ENCODE measurements at places on chromosomes 16 and 17.

DNA sequence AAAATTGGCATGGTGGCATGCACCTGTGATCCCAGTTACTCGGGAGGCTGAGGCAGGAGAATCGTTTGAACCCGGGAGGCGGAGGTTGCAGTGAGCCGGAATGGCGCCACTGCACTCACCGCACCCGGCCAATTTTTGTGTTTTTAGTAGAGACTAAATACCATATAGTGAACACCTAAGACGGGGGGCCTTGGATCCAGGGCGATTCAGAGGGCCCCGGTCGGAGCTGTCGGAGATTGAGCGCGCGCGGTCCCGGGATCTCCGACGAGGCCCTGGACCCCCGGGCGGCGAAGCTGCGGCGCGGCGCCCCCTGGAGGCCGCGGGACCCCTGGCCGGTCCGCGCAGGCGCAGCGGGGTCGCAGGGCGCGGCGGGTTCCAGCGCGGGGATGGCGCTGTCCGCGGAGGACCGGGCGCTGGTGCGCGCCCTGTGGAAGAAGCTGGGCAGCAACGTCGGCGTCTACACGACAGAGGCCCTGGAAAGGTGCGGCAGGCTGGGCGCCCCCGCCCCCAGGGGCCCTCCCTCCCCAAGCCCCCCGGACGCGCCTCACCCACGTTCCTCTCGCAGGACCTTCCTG, at the start of gene HBQ1:
Gene HBQ1 (plus strand): TSS at position 359 of the 575 bp plus-strand sequence. CDS start 28 bp downstream, at position 387.
- DNase-seq = peak; percentile 24

GRCh38 chr16:4309833-4310266, 6.0 kb upstream of the GLIS2 start:
- peak; percentile 37 for DNase-seq

GRCh38 chr16:23501291-23501690, 9.0 kb downstream of the GGA2 start:
- DNase-seq = no peak

- DNase-seq = no peak
Measured at GRCh38 chr16:4976611-4977145, 18.5 kb downstream of the SEC14L5 start.

DNA sequence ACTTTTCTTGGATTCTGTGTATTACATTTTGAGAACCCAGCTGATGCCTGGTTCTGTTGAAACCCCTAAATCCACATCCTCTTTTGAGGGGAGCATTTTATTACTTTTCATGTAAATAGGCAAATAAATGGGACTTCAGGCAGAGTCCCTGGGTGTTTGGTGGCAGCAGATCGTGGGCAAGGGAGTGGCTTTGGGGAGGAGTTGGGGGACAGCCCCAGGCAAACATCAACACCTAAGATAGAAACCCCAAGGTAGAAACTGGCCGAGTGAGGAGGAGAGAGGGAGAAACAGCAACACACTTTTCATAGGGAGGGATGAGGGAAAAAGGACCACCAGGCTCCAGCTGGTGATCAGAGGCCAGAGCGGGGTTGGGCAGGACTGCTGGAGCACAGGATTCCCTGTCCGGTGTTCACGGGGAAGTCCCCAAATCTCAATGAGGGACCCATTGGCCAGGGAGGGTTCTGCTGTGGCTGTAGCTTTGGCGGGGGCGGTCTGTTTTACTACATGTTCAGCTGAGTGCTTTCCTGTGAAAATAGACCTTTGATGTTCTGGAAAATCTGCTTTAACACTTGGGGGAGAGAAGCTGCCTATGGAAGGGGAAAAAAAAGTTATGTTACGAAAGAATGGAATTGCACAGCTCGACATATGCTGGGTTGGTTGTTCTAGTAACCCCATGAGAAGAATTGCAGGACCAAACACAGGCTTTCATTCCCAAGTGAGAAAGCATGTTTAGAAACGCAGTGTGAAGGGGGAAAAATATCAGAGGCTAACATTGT, 46.6 kb downstream of the MSI2 start:
- DNase-seq = no peak

- no peak for DNase-seq
Measured at GRCh38 chr16:23575834-23576233, 18.3 kb downstream of the UBFD1 start.

DNA sequence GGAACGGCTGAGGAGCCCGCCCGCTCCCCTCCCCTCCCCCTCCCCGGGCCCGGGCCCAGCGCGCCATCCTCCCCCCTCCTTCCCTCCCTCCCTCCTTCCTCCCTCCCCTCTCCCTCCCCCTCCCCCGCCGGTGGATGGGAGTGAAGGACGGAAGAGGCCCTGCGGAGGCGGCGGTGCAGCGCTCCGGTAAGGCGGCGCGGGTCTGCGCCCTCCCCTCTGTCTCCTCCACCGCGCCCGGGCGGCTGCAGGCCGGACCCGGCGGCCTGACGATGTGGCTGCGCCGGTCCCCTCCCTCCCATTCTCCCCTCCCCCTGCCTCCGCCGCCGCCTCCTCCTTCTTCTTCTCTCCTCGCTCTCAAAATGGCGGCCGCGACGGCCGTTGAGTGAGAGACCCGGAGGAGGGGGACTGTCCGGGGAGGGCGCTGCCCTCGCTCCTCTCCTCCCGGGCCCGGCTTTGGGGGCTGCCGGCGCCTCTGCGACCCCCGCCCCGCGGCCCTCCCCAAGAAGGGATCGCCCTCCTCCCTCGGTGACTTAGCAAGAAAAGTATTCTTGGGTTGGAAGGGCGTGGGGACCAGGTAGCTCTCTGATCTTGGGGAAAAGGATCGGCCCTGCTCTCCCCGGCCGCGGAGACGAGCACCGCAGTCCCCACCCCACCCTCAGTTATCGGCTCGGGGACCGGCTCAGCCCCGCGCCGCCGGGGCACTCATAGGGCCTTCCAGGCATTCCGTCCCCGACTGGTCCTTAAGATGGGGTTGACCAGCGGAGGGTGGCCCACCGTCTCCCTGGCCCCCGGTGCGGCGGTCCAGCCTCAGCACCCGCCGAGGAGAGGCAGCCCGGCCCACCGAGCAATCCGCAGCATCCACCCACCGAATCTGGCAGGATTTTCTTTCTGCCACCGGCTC, 617 bp downstream of the PAFAH1B1 start:
- peak; percentile 60 for DNase-seq

DNA sequence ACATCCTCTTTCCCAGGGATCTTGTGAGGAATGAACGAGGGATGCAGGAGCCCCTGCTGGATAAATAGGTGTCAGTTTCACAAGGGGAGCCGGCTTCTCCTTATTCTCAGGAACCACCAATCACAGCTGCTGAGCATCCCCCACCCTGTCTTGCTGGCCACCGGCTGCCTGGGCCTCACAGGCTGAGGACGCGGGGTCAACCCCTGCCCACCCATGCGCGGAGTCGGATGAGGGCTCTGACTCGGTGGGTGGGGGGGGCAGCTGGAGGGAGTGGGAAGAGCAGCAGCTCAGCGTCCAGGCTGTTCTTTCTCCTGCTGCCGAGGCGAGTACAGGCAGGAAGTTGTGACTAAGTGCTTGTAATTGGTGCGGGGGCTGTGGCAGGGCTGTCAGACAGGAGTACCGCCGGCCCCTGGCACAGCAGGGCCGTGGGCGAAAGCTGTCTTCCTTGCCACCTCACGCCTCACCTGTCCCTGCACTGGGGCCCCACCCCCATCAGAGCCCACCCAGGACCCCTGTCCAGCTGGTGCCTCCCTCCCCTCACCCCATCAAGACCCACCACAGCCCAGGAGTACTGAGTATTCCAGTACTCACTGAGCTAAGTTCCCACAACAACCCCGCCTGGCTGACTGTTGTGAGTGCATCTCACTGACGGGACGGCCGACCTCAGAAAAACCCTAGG, 11.0 kb upstream of the DPEP1 start:
- peak; percentile 44 for DNase-seq

DNA sequence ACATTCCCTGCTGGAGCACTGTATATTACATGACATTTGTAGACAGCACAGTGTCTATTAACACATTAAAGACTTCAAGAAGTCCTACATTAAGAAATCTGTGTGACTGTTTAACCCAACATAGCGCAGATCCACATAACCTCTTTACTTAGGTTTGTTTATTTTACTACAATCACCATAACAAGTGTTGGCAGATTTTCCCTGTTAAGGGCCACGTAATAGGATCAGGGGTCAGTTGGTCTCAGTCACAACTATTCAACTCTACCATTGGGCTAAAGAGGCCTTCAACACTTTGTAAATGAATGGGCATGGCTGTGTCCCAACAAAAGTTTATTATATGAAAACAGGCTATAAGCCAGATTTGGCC, 51.3 kb upstream of the ADORA2B start:
- DNase-seq = no peak

GRCh38 chr17:8082292-8082691, 5.2 kb downstream of the ALOX12B start:
- DNase-seq = no peak

GRCh38 chr16:86545481-86545880, 9.6 kb downstream of the MTHFSD start:
- no peak for DNase-seq

- DNase-seq = no peak
Measured at GRCh38 chr16:907361-907760, 63.4 kb downstream of the LMF1 start.

GRCh38 chr17:7579001-7579833, at the start of gene CD68:
Gene CD68 (plus strand): TSS chr17:7579638. CDS start chr17:7579678, 40 bp downstream.
- peak; percentile 68 for DNase-seq

DNA sequence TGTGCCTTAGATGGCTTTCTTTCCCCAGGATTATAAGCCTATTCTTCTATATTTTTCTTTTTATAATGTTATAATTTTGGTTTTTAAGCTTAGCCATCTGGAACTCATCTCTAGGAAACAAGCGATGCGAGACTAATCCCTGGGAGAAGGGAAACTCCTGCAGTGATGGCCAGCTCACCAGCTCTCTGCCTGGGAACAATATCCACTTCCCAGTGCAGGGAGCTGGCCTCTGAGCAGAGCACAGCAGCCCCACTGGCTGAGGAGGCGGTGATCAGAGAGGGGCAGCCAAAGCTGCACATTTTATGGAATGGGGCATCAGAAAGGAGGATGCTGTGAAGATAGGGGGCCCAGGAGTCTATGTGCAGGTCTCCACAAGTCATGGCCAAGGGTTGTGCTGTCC, 183.3 kb downstream of the LGALS9B start:
- DNase-seq = no peak

DNA sequence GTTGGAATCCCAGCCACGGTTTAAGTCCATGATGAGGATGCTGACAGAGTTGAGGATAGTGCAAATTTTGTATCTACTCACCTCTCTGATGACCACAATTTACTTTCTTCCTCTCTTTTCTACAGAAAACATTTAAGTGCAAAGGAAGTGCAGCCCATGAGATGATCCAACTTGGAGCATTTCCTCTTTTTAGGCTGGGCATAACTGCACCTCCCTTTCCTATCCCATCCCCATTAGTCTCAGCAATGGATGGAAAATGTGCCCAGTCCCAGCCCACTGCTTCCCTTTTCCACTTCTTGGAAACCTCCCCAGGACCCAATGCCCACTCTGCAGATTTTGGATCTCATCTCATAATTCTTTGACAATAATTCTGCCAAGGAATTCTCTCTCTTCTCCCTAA, 16.6 kb upstream of the CCL8 start:
- DNase-seq = no peak

- DNase-seq = no peak
Measured at GRCh38 chr16:83343935-83344366, 463.8 kb upstream of the HSBP1 start.

DNA sequence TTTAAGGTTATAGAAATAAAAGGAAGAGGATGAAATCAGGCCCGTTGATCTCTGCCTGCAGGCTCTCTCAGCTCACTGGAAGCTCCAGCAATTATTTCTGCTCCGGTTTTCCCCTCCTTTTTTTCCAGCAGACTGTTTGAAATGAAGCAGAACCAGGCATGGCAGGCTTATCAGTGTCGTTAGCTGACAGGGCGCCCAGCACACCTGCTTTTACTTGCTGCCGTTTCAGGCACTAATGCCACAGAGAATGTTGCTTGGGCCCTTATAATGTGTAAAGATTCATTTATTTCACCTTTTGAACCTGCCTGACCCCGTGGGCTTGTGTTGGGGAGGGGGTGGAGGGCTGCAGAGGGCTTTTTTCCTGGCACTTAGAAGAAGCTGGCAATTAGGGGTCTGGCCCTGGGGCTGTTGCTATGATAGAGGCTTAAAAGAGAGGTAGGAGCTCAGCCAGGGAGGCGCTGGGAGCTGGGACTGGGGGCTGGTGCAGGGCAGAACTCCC, 108.1 kb downstream of the IRX3 start:
- no peak for DNase-seq

- no peak for DNase-seq
Measured at GRCh38 chr17:57317079-57317478, 60.8 kb downstream of the MSI2 start.

DNA sequence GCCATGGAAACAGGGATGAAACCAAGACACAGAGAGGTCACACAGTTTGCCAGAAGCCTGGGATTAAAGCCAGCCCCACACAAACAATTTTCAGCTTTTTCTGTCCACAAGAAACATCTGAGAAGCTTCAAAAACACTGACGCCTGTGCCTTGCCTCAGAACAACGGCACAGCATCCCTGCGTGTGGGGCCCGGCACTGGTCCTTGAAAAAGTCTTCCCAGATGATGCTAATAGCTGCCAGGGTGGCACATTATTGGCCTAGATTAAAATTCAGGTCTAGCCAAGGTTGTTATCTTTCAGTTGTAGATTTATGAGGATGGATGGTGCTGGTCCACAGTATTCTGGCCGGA, 321.4 kb downstream of the HAPSTR1 start:
- DNase-seq = no peak

DNA sequence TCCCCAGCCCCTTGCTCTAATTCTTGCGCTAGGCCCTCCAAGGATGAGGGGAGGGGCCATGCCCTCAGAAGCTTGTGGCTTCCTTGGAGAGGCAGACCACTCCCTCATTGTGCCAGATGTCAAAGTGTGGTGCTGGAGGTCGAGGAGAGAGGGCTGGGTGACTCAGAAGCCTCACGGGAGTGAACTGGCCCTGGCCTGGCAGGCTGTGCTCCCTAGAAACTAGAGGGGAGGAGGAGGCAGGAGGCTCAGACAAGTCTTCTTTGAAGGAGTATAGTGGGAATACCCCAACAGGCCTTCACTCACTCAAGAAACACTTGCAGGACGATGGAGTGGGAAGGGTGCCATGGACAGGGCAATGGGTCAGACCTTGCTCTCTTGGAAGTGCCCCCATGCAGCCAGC, 18.5 kb downstream of the ANKRD40 start:
- no peak for DNase-seq
